Ascending aorta (tissue), 2 donors: ENCODE measurements at places on chromosomes 3 and 15.
A peak's percentile ranks its signal among the peaks of the same experiment; 100 is the strongest.

DNA sequence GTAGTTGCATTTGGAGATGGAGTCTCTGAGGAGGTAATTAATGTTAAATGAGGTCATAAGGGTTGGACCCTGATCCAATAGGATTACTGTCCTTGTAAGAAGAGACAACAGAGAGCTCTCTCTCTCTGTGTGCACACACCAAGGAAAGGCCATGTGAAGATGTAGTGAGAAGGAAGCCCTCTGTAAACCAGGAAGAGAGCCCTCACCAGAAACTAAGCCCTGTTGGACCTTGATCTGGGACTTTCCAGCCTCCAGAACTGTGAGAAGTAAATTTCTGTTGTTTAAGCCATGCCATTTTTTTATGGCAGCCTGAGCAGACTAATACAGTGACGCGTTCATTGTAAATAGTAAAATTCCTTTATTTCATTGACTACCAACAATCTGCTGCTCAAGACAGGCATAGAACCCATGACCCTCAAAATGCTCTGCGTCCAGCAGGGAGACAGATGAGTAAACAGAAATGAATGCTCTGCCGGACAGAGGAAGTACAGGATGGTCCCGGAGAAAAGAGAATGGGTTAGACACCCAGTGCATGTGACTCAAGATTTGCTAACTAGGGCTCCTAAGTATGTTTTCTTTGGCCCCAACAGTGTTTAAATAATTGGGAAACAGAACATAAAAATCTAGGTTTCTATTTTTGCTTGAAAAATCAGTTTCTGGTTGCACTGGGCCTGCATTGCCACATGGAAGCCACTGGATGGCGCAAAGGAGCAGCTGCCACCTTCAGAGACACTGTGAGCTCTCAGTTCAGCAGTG is 37.9 kb upstream of the TNFAIP8L3 start:
- peak; percentile 81 for DNase-seq

DNA sequence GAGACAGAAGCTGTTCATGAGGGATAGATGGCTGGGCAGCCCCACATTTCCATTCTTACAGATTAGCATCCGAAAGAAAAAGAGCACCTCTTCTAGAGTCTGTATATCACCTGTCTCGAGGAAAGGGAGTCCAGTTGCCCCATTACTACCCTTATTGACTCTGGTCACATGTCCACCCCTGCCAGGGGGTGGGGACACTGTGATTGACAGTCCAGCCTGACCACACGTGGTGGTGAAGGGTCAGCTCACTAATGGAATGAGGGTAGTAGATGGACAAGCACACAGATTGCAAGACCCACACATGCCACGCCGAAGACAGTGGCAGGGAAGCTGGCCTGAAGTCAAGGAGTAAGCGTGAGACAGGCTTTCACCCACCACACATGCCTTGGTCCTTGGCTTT is 45.8 kb downstream of the PXYLP1 start:
- DNase-seq, result no peak

DNA sequence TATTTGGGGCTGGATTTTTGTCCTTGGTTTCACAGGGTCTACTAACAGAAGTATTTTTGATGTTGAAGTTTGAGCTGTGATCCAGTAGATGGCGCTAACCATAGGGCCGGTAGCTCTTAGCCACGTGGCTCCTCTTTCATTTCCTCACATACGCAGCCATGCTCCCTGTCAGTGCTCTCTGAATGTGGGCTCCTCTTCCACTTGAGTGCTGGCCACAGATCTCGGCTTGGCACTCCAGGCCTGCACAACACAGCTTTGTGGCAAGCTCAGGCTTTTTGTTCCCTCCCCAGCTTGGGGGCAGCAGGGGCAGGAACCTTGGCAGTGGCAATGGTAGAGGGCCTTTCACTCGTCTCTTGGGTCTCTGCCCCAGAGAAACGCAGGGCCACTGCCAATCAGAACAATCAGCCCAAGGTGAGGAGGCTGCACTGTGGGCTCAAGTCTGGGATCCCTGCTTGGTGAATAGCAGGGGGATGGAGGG is 18.6 kb upstream of the DNAAF4 start:
- DNase-seq, result no peak

- DNase-seq, result peak; percentile 71
Observed at GRCh38 chr3:100040451-100041225, 73.7 kb downstream of the FILIP1L start.

GRCh38 chr15:99413955-99414754 is 151.6 kb upstream of the MEF2A start:
- DNase-seq, result no peak

GRCh38 chr3:62277986-62278385 is 95.4 kb downstream of the FEZF2 start:
- no peak for DNase-seq
